ENCODE measurements at places on chromosomes 12 and 14.

DNA sequence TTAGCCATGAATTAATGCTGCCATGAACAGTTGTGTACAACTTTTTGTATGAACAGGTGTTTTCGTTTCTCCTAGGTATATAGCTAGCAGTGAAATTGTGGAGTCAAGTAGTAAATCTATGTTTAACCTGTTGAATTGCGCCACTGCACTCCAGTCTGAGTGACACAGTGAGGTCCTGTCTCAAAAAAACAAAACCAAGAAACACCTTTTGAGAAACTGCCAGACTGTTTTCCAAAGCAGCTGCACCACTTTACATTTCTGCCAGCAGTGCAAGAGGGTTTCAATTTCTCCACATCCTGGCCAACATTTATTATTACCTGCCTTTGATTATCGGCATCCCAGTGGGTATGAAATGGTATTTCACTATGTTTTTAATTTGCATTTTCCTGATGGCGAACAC lies 3.3 kb upstream of the PLEKHG3 start:
- DNase-seq: no peak

DNA sequence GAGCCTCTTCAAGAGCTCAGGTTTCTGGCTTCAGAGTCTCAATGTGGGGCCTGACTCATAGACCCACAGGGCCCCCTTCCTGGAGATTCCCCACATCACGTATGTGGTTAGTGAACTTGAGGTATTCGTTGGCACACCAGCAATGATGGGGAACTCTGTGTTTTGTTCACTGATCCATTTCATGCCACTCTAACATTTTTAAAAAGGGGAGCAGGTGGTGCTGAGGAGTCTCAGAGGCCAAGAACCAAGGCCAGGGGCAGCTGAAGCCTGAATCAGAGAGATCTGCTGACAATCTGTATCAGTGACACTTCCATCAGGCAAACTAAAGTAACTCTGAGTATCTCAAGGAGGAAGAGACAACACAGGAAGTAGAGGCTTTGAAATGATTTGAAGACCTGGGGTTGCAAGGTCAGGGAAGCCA lies 323.4 kb downstream of the VRK1 start:
- DNase-seq: peak; percentile 12

- DNase-seq: no peak
Observed at GRCh38 chr14:32546246-32546645, 217.1 kb downstream of the AKAP6 start.

DNA sequence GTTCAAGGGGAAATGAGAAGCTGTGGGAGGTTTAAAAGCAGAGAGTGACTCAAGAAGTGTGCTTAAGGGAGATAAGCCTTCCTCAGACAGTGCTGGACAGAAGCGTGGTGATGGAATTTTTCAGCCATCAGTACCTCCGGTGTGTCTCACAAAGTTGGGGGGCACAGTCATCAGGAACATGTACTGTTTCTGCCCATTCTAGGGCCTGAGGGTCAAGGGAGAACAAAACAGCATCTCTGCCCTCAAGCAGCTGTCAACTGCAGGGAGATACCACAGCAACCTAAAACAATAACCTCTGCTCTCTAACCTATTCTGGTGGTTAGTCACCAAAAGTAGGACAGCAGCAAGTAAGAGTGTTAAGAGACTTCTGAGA lies 2.0 kb upstream of the STON2 start:
- no peak for DNase-seq

GRCh38 chr14:89911010-89911919 lies 43.3 kb downstream of the EFCAB11 start:
- DNase-seq: no peak
